CD4-positive, alpha-beta T cell treated with Interleukin-6 at 100 ng/mL for 8 hours (primary cell): ENCODE measurements at places on chromosomes 12 and 14.

DNA sequence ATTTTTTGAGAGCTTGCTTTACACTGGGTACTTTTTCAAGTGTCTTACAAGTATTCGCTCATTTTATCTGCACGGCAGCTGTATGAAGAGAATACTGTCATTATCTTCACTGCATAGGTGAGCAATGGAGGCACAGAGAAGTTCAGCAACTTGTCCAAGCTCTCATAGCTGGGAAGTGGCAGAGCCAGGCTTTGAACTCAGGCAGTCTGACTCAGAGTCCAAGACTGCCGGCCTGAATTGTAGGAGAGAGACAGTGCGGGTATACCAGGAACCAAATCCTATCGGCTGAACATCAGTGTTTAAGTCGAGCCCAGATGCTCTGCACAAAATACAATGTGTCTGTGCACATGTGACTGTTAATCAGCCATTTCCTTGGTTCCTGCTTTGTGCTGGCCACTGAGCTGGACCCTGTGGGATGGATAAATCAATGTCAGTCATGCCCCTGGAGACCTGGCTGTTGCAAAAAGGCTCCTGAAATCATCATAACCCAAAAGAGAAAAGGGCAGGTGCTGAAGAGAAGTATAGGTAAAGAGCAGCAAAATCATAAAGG lies 474.6 kb downstream of the DPF3 start:
- DNase-seq, result no peak

DNA sequence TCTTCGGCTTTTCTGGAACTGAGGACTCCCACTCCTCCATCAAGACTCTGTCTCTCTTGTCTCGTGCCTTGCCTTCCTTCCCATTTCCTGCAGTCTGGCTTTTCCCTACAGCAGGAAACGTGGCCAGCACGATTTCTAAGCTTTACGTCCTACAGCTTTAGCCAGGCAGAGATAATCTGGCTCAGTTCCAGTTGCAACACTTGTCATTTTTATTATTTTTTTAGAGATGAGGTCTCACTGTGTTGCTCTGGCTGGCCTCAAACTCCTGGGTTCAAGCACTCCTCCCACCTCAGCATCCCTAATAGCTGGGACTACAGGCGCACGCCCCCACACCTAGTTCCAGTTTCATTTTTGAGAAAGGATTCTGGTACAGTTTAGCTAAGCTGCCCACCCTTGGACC lies 19.9 kb downstream of the CALM1 start:
- DNase-seq, result no peak

GRCh38 chr14:64026600-64026999 lies 173.8 kb downstream of the SYNE2 start:
- no peak for DNase-seq

- DNase-seq, result no peak
Observed at GRCh38 chr14:102573591-102574046, 18.8 kb upstream of the RCOR1 start.

DNA sequence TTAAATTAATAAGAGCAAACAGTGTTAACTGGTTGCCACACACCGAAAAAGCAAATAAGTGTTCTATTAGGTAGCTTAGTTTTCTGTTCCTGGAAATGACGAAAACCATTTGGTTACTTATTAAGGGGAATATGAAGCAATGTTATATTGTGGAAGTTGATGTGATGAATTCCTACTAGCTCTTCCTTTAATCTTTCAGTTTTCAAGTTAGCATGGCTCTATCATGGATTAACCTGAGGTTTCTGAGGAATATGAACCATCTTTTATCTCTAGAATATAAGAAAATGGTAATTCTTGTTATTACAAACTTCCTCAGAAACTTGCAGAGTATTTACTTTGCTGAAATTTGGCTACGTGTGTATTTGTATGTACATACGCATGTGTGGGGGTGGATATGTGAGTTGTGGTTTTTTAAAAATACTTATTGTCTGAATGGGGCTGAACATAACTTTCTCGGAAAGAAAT lies 245.7 kb downstream of the KCNC2 start:
- DNase-seq, result no peak

- no peak for DNase-seq
Observed at GRCh38 chr14:39641224-39641623, 209.0 kb upstream of the FBXO33 start.

GRCh38 chr12:62299617-62300016 lies 39.4 kb downstream of the USP15 start:
- DNase-seq, result no peak

GRCh38 chr14:54845641-54846040 lies 57.0 kb downstream of the GCH1 start:
- DNase-seq, result no peak

DNA sequence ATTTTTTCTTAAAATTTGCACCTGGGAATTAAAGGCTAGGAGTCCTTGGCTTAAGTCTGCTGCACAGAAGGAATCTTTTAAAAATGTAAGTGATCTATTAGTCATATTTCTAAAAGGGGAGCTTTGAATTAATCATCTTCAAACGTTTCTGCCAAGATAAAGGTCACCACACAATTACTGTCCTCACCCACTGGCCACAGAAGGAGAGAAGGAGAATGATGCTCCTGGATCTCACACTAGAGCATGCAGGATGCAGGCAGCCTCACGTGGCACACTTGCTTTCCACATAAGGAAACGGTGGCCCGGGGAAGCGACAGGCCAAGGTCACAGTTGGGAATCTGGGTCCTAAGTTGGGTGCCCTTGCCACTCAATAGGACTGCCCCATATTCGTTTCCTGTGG lies 16.9 kb downstream of the PLEKHG7 start:
- DNase-seq, result no peak

GRCh38 chr14:35471803-35472202 lies 62.2 kb upstream of the INSM2 start:
- no peak for DNase-seq

DNA sequence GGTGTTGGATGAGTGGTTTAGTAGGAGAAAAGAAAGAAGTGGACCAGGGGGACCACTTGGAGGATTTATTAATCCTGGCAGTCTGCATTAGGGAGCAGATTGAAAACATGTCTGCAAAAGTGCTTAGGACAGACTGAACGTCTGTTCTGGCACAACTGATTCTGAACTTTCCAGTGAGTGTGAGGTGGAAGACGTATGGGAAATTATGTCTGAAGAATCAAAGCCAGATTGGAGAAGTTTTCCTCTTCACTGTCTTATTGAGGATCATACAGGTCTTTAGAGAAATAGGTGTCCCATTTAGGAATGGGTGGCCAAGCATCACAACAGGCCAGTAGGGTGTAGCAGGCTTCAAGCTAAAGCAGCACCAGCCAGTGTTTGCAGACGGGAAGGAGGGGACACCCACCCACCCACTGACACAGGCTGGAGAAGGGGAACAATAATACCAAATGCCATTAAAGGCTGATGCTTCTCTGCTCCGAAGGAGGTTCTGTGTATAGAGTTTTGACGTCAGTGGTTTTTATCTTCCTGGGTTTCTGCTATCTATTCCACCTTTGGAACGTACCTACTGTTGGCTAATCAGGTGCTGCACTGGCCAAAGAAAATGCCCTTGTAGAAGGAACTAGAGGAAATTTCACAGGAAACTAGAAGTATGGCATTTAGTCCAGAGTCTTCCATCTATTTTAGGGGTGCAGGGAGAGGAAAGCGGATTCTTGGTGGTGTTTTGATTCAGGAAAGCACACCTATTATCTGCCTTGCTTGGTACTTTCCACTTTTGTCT lies 1.8 kb downstream of the SRRM4 start:
- no peak for DNase-seq

- DNase-seq, result no peak
Observed at GRCh38 chr12:67237231-67237630, 31.9 kb upstream of the CAND1 start.

DNA sequence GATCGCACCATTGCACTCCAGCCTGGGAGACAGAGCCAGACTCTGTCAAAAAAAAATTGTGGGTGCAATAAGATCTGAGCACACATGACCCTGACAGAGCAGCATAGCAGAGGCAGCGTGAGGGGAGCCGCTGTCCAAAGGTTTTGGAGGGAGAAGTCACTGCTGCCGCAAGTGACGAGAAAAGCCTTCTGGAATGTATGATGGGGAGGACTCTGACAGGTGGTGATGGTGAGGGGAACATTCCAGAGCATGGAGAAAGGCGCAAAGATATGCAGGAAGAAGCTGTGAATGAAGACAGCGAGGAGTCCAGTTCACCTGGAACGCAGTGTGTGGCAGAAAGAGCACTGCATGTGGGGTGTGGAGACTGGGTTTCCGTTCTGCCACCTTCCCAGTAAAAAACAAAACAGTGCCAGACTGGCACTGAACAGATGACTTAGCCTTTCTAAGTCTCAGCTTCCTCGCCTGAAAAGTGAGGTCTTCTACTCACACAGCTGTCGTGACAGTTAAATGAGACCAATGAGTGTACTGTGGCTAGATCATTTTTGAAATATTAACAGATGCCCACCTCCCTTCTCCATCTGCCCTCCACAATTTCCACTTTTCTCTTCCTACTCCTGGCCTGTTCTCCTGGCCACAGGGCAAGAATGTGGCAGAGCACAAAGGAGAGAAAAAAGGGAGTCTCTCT lies 53.4 kb upstream of the PTHLH start:
- DNase-seq, result no peak

GRCh38 chr14:73333031-73333430 lies 95.7 kb downstream of the PAPLN start:
- no peak for DNase-seq

DNA sequence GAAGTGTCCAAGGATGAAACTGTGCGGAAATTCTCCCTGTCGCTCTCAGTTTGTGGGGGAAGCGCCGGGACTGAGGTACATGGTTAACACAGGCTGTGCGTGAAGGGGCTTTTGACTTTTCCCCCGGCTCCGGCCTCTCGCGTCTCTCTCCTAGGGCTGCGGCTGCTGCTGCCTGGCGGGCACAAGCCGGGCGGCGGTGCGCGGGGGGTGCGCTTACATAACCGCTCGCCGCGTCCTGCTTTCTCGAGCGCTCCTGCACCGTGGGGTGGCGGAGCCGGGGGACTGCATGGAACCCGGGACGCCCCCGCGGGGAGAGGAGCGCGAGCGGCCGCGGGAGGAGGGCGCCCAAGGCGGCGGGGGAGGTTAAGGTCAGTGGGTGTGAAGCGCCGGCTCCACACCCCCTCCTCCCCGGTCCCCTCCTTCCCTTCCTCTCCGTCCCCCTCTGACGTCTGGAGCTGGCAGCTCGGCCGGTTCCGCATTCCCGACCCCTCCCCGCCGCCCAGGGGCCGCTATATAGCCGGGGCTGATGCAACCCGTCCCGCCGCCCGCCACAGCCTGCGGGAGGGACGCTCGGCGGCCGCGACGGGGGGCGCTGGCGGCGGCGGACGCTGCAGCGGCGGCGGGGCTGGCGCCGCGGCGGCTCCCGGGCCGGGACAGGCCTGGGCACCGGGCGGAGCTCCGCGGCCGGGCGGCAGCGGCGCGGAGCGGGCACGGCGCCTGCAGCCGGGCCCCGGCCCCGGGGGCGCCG lies at the start of gene JDP2:
Gene JDP2 (plus strand): TSS at position 541 of the 748 bp plus-strand sequence. CDS start 9,899 bp downstream, outside the sequence.
- DNase-seq, result peak; percentile 9

- DNase-seq, result no peak
Observed at GRCh38 chr14:74804219-74804825, 41.2 kb downstream of the YLPM1 start.

- no peak for DNase-seq
Observed at GRCh38 chr14:81208489-81208888, 12.3 kb downstream of the GTF2A1 start.

- no peak for DNase-seq
Observed at GRCh38 chr12:118061873-118062843, 1.2 kb upstream of the WSB2 start.

- no peak for DNase-seq
Observed at GRCh38 chr12:50026691-50027090, 1.4 kb upstream of the RACGAP1 start.

GRCh38 chr14:92416544-92416943 lies 93.6 kb downstream of the SLC24A4 start:
- DNase-seq, result no peak

DNA sequence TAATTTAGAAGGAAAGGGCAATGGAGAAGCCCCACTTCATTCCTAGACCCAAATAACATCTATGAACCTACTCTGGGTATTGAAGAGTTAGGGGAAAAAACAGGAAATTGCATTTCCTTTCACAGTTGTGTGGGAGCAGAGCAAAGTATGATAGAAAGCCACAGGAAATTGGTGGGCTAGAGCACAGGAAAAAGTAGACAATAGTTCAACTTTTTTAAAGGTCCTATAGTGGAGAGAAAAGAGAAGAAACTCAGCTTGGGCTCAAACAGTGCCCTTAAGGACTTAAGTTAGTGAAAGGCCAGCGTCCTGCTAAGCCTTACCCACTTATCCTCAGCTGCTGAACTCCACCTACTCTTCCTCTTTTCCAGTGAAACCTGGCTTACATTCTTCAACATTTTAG lies 258.1 kb downstream of the DPY19L2 start:
- no peak for DNase-seq

GRCh38 chr14:55482936-55483605 lies 42.7 kb upstream of the TBPL2 start:
- no peak for DNase-seq

- no peak for DNase-seq
Observed at GRCh38 chr14:99023371-99023770, 248.6 kb downstream of the BCL11B start.

DNA sequence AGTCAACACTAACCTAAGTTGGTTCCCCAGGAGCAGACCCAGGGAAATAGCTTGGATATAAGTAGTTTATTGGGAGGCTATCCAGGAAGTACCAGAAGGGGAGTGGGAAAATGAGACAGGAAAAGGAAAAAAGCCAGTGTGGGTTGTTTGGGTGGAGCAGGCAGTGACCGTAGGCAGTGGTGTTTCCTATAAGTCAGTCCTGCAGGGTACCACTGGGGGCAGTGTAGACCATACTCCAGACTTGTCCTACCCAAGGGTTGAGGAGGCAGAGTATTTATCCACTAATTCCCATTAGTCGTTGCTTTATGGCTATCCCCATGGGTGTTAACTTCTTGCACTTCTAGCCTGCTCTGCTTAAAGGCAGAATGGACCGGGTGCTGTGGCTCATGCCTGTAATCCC lies 6.4 kb upstream of the CCDC60 start:
- DNase-seq, result no peak

DNA sequence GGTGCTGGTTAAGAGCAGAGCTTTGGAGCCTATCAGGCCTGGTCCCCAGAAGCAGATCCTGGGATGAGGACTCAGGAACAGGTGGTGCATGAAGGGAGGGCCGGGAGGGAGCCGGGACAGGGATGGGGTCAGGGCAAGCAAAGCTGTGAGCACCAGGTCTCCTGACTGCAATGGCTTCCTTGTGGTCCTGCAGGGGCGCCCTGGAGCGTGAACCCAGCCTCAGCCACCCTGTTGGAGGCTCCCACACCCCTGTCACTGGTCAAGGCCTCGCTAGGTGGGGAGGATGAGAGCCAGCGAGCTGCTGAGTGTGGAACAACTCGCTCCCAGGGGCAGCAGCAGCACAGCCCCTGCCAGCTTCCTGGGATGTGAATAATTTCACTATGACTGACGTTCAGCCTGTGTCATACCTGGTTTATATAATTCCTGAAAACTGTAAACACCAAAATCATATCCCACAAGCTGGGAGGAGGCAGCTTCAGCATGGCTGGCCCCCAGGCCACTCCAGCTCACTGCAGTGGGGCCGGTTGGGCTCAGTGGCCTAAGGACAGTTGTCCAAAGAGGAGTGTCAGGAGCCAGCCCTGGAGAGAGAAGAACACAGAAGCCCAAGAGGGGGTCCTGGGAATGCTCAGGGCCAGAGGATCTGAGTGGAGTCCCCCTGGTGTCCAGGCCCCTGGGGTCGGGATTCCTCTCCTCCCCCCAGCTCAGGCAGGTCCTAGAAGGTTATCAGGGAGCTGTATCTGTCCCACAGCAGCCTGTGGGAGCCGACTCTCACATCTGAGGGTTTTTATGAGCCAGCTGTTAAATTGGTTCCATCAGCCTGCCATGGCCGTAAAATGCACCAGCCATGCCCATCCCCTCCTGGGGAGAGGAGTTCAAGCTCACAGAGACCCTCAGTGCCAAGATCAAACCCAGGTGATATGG lies 272.9 kb downstream of the ADGRD1 start:
- DNase-seq, result no peak

- DNase-seq, result no peak
Observed at GRCh38 chr12:92529944-92530343, 172.8 kb upstream of the PLEKHG7 start.
